Nucleus accumbens (tissue), 56 donors: ENCODE measurements at places on chromosomes 16 and 17.

GRCh38 chr16:4454623-4455022, 19.8 kb downstream of the NMRAL1 start:
- no peak for DNase-seq

- DNase-seq = no peak
Measured at GRCh38 chr17:52824542-52824941, 666.0 kb upstream of the CA10 start.

GRCh38 chr16:2194166-2194834, 2.1 kb downstream of the CASKIN1 start:
- no peak for DNase-seq

- DNase-seq = no peak
Measured at GRCh38 chr16:65123396-65124211, 1.7 kb upstream of the CDH11 start.

- peak; percentile 47 for DNase-seq
Measured at GRCh38 chr17:19867329-19868078, at the start of gene ULK2. ULK2 (minus strand) TSS chr17:19867936; CDS start chr17:19867417, 519 bp downstream.

DNA sequence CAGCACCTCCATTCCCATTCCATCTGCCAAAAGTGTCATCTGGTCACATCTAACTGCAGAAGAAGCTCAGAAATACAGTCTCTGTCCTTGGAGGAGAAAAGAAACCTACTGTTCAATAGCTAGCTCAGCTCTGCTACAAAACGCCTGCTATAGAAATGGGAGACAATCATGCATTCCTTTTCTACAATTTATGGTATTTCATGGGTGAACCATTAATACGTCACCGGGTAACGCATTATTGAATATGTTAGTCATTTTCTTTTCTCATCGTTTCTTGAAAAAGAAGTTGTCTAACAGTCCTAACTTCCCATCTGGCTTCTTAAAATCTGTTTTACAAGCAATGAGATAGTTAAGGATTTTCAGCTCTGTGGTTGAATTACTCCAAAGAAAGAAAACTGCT, 496.7 kb upstream of the RBFOX1 start:
- no peak for DNase-seq

GRCh38 chr17:60167065-60167741, 17.4 kb downstream of the CA4 start:
- no peak for DNase-seq

GRCh38 chr16:72635694-72636093, 412.2 kb downstream of the ZFHX3 start:
- DNase-seq = no peak

DNA sequence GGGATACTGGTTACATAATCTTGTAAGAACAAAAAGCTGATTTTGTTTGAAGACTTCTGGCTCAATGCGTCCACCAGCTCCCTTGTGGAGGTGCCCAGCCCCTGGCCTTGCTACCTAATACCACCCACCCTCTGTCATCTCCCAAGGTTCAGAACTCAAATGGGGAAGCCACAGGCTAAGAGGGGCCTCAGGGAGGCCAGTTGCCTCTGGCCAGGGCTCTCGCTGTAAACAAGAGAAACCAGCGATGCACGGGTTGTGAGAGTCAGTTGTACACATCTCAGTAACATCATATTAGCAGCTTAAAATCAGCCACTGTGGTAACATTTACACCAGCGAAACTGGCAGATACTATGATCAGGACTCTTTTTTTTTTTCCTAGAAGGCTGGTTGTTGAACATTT, 6.0 kb downstream of the TEKT5 start:
- no peak for DNase-seq

DNA sequence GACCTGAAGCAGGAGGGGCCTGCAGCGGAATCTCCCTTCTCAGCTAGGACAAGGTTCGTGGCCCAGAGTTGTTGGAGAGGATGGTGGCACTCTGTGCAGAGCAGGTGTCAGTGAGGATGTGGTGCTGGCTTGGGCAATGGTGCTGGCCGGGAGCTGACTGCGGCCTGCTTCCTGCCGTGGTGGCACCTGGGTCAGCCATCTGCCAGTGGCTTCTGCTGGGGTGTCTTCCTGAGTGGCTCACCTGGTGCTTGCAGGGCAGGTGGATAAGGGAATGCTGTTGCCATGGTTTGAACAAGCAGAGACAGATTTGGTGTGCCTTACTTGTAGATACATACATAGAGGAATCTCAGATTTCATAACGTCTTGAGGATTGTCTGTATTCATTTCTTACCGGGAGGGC, 69.6 kb downstream of the SEC14L1 start:
- no peak for DNase-seq

- no peak for DNase-seq
Measured at GRCh38 chr17:55452139-55452790, 30.6 kb upstream of the MMD start.

DNA sequence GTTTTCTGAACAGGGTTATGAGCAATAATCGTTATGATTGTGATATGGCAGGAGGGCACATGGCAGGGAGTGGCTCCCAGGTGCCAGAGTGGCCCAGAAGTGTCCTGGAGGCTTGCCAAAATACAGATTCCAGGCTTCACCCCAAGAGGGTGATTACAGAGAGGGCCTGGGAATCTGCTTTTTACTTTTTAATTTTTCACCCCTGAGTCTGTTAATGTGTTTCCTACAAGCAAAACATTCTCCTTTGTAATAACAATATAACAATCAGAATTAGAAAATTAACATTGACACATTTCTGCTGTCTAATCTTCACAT, 212.4 kb downstream of the SNX29 start:
- DNase-seq = no peak

GRCh38 chr16:68529931-68530701, 9.0 kb upstream of the ZFP90 start:
- peak; percentile 87 for DNase-seq

GRCh38 chr17:6428207-6428965, 6.5 kb downstream of the AIPL1 start:
- no peak for DNase-seq

DNA sequence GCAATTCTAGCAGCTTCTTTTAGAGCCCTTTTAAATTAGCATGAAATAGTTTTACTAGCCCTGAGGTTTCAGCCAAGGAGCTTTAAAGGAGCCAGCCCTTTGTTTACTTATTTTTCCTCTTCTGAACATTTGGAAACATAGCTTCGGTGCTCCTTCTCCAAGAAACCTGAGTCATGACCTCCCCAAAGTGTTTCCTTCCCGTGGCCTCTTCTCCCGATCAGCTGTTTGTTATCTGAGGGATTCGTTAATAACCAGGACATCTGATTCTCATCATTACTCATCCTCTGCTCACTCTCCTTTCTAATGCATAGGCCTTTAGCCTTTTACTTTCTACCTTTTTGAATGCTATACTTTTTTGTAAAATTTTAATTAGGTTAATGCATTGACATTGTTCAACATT, 204.5 kb downstream of the WWOX start:
- no peak for DNase-seq

- DNase-seq = no peak
Measured at GRCh38 chr16:9787717-9788116, 394.5 kb downstream of the GRIN2A start.

GRCh38 chr16:4801051-4801961, 1.1 kb downstream of the ROGDI start:
- DNase-seq = no peak

DNA sequence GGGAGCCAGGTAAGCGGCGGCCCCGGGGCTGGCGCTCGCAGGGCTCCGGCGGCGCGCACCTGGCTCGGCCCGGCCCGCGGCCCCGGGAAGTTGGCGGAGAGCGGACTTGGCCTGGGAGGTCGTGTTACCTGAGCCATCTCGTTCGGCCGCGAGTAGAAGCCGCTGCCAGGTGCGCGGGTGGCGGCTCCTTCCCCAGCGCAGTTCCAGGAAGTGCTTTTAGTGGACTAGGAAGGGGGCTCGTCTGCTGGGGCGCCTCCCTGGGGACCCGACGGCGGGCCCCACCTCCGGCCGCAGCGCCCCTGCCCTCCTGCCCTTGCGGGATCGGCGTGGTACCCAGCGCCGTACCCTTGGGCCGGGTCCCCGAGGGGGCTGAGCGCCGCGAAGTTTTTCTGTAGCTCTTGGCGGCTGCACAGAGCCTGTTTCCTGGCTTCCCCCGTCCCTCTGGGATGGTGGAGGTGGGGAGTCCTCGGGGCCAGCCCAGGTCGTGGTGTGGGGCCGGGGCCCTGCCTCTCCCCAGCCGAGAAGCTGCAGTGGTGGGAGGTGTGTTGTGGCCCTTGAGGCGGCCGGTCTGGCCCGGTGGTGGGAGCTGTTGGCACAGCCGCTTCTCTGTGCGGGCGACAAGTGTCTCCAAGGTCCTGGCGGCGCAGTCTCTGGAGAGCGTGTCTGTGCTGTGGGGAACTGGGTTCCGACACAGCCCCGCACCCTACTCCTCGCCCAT, 96.9 kb downstream of the RAB11FIP4 start:
- DNase-seq = no peak

DNA sequence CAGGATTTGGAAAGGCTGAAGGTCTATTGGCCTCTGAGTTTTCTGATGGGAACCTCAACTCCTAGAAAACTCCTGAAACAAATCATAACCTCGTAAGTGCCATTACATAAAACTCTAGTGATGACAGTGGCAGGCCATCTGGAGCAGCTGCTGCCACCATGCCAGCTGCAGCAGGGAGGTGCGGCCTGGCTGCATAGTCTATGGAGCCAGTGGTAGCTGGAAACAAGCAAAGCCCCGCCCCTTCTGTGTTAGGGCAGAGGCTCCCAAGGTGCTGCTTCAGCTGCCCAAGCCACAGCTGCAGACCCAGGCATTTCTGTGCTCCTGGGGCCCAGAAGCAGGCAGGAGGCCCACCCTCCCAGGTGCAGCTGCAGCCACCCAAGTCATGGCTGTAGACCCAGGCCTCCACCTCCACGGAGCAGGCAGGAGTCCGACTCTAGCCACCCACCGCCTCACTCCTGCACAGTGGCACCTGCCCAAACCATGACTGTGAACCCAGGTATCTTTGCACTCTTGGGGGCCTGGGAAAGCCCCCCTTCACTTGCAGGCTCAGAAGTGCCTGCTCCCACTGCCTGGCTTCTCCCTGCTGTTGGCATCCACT, 254.1 kb upstream of the KCNJ16 start:
- DNase-seq = no peak

DNA sequence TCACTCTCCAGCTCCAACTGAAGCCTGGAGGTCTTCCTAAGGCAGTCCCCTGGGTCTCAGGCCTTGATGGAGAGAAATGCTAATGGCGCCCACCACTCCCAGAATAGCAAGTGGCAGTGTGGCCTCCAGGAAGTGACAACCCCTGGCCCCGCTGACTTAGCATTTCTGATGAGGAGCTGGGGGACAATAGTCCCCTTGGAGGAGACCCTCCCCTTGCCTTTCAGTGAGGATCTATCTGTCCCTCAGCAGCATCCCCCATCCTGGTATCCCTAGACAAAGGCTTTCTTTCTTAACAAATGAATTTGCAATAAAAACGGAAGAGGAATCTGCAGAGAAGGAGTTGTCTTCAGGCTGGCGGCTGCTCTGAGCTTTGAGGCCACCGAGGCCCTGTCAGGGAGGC, 68.8 kb downstream of the LITAF start:
- DNase-seq = no peak

- DNase-seq = peak; percentile 36
Measured at GRCh38 chr16:76653390-76654026, 376.3 kb downstream of the CNTNAP4 start.

- DNase-seq = no peak
Measured at GRCh38 chr16:24986512-24987303, 28.5 kb downstream of the ARHGAP17 start.
